ENCODE measurements at places on chromosomes 6 and 20.

- no peak for DNase-seq
Measured at GRCh38 chr6:142444376-142444775, 142.6 kb downstream of the ADGRG6 start.

GRCh38 chr20:474581-474980, 12.2 kb upstream of the TBC1D20 start:
- no peak for DNase-seq

GRCh38 chr6:105784179-105784578, 302.0 kb upstream of the PRDM1 start:
- no peak for DNase-seq

DNA sequence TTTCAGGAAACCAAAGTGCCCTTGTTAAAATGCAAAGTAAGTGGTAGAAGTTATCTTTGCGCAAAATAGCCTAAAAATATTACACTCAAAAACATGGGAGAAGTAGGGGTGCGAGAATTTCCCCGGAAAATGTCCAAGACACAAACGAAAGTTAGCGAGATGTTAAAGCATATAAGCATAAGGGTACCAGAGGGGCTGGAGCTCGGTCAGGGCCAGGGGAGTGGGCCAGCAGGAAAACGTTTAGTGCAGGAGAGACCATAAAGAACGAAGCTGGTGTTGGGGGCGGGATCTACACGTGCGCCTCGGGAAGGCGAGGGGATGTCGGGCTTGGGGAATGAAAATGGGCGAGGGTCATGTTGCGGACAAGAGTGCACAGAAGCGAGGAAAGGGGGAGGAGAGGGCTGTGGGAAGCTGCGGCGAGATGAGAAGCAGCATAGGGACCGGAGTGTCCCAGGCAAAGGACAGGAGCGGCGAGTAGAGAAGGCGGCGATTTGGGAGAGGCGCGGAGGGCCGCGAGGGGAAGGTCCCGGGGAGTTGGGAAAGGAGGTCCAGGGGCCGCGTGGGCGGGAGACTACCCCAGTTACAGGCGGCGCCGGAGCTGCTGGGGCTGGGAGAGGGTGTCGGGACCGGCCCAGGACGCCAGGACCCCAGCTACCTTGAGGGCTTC, 600 bp downstream of the XPO5 start:
- DNase-seq: no peak

DNA sequence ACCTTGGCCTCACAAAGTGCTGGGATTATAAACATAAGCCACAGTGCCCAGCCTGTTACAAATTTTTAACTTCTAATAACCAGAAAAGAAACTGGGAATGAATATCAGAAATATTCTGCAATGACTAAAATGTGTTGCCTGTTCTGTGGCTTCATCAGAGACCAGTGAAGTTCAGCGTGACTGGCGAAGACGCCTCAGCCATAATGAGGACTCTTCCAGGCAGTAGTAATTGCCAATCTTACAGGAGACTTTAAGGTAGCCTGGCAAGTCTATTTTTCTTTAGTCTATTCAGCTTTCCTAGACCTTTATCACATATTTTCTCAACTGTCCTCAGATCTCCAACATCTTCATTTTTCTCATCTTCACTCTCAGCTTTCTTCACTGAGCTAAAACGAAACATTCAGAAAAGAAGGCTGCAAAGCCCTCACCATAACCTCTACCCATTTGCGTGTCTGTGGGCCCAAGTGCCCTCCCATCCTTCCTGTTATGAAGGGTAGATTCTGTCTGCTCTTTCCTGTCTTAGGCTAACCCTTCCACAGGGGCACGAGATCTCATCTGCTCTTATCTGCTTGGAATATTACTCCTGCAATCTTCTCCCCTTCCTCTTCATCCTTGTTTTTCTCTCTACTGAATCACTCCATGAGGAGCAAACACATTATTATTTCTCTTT, 42.0 kb upstream of the OLIG3 start:
- DNase-seq: no peak

DNA sequence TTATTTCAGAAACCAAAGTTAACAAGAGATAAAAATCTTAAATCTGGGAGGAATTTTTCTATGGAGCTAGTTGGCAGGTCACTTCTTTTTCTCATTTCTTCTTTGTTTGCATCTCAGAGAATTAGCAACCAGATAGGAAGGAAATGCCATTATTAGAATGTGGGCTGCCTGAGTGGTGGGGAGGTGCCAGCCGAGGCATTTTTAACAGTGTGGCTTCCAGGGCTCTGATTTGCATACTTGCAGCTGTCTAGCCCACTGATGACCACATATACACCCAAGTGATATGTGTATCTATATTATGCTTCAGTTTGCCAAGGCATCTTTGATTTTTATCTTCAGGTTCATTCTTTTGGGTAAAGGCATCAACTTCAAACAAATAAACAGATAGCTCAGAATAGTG, 206.7 kb downstream of the CLIC5 start:
- no peak for DNase-seq
